Stimulated activated CD8-positive, alpha-beta memory T cell treated with anti-CD3 and anti-CD28 coated beads, Interleukin-2, amount 100 ng/mL, for 1 hour (primary cell): ENCODE measurements at places on chromosomes 13 and 19.
A peak's percentile ranks its signal among the peaks of the same experiment; 100 is the strongest.

DNA sequence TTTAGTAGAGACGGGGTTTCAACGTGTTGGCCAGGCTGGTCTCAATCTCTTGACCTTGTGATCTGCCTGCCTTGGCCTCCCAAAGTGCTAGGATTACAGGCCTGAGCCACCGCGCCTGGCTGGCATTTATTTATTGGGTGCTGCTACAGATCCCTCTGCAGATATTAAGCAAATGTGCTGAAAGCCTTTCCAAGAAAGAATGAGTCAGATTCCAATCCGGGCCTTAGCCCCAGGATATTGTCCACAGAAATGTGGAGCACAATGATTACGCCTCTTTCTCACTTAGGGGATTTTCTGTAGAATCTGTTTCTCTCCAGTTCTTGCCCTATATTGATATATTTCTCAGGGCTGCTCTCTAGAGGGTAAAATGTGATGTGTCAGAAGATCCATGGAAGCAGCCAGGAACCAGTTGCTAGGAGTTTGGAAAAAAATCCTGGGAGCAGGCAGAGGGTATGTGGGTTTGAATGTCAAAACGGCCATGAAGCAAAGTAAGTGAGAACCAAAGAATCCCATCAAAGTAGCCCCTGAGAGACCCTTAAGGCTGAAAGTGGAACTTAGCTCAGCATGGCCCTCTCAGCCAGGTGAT is 24.8 kb upstream of the IGFL4 start:
- DNase-seq, result no peak

GRCh38 chr19:29292153-29292552 is 79.2 kb upstream of the UQCRFS1 start:
- DNase-seq, result no peak

DNA sequence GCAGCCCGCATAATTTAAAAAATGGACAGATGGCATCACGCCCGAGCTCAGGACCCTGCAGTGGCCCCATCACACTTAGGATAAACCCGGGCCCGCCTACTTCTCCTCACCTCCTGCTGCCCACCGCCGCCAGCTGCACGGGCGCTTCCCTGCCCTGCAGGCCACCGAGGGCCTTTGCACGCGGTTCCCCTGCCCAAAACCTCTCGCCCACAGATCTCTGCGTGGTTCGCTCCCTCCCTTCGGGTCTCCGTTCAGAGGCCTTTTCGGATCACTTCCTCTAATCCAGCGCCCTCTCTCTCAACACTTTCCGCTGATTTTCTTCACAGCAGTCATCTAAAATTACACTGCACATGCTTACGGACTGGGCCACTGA is 1.8 kb downstream of the SHISA7 start:
- DNase-seq, result no peak

- no peak for DNase-seq
Observed at GRCh38 chr13:68261105-68261504, 1031.0 kb upstream of the PCDH9 start.

DNA sequence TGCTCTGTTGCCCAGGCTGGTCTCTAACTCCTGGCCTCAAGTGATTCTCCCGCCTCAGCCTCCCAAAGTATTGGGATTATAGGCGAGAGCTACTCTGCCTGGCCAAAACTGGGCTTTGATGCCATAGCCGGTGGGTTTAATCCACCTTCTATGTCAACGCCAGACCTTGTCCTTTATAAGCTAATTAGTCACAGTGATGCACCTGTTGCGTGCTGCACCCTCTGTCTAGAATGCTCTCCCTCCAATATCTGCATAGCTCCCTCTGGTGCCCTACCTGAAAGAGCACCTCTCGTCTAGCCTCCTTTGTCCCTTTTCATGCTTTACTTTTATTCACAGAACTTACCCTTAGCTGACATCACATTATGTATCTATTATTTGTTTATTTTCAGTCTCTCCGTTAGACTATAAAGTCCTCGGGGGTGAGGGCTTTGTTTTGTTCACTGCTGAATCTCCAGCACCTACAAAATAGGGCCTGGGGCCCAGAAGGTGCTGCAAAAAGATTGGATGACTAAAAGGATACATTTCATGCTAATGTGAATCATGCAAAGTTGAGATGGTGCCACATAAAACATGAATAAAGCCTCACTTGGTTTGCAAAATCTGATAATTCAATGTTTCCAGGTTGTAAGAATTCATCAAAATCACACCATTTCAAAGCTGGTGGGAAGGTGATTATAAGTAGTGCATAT is 148.1 kb downstream of the USP12 start:
- no peak for DNase-seq

GRCh38 chr13:23903906-23904280 is 6.6 kb upstream of the C1QTNF9B start:
- no peak for DNase-seq

- DNase-seq, result no peak
Observed at GRCh38 chr13:110625771-110626321, 10.5 kb downstream of the NAXD start.

DNA sequence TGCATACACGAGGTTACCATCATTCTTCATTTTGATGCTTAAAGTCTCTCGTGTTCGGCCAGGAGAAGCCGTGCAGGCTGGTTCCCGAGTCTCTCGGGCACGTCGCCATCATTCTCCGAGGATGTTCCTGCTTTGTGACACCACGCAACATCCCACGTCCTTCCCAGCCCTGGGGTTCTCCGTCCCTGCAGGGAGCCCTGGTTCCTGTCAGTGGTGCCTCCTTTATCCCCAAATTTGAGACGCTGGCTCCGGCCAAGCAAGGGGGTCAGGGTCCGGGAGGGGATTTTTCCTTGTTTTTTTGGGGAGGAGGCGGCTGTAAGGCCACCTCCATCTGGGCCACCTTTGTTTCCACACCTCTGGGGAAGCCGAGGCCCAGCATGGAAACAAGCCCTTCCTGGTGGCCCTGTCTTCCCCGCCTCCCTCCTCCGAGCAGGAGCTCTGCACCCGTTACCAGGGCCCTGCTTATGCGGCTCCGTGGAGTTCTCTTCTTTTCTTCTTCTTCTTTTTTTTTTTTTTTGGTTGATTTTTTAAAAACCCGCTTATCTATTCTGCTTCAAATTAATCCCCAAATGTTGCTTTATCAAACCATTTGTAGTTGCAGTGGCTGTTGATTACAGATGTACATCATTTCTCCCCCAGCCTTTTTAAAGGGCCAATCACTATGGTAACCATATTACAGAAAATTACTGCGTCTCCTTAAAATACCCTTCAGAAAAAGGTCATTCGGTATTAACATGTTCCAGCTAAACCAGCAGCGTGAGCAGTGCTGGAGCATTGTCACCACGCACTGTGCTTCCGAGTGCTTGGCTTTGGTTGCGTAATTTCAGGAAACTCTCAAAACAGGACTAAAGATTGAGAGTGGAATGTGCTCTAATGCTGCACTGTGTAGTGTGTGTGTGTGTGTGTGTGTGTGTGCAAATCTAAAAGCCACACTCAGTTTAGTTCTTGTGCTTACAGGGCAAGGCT is 50.4 kb downstream of the TEX29 start:
- DNase-seq, result no peak

GRCh38 chr19:48844472-48844871 is 8.2 kb upstream of the HSD17B14 start:
- no peak for DNase-seq

- no peak for DNase-seq
Observed at GRCh38 chr19:35002037-35002535, 2.0 kb downstream of the GRAMD1A start.

- DNase-seq, result no peak
Observed at GRCh38 chr13:107516517-107516916, 698.8 kb downstream of the LIG4 start.

DNA sequence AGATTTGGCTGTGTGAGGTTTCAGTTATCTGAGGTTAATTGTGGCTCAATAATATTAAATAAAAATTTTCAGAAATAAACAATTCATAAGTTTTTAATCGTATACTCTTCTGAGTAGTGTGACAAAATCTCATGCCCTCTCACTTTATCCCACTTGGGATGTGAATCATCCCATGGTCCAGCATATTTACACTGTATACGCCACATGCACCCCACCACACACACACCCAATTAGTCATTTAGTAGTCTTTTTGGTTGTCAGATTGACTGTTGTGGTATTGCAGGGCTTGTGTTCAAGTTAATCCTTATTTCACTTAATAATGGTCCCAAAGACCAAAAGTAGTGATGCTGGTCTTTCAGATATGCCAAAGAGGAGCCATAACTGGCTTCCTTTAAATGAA is 66.4 kb upstream of the PCDH9 start:
- DNase-seq, result no peak

DNA sequence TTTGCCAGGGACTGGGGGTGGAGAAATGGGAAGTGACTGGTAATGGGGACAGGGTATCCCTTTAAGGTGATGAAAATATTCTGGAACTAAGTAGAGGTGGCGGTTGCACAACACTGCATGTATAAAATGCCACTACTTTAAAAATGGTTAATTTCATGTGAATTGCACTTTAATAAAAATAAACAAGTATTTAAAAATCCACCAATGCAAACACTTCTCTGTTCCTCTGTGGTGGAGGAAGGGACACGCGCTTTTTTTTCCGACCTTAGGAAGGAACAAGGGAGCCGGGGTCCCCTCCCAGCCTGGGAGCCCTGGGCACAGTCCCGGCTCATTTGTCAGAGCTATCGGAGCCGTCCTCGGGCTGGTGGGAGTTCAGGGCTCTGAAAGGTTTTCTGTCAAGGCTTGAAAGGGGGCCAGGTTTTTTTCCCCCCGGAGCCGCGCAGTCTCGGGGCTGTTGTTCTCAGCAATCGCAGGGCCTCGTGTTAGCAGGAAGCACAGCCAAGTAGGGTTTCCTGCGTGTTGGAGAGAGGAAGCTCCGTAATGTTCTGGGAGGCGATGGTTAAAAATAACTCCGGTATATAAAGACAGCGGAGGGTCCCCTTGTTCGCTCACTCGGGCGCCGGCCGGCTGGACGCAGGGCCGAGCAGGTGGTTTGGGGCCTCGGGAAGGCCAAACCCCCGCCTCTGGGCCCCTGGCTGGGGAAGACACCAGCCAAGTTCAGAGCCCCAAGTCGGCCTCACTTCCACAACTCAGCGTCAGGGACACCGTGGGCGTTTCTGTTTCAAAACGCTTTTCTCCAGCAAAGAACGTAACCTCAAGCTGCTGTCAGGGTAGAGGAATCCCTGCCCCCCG is 41.2 kb upstream of the KLF2 start:
- peak; percentile 20 for DNase-seq

DNA sequence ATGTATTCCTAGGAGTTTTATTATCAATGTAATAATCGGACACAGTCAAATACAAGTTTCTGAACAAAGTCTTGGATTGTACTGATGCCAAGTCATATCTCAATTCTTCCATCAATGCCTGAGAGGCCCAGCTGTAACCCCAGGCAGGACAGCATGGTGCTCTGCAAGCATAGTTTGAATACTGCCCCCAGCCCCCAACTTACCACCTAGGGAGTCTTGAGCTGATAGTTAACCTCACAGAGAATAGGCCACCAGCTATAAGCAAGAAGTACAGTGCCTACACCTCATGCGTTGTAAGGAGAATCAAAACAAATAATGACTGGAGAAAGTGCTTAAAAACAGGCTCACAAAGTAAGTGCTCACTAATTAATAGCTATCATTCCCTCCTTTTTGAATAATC is 2.7 kb downstream of the PROSER1 start:
- DNase-seq, result no peak

- DNase-seq, result no peak
Observed at GRCh38 chr19:50749490-50749889, 20.8 kb upstream of the GPR32 start.

DNA sequence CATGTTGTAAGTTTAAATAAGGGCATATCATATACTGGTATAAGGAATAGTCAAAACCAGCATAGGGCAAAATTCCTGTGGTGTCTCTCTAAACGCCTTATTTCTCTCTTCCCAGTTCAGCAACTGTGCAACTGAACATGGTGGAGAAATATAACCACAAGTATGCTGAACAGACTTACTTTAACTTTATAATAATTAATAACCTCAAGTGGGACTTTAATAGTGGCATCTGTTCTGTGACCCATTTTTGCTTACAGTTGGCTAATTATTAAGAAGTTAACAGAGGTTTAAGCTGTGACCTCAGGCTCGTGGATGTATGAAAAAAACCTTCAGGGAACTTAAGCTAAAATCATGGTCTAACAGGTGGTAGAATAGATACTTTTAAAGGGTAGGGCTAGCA is 54.3 kb downstream of the MICU2 start:
- DNase-seq, result no peak

DNA sequence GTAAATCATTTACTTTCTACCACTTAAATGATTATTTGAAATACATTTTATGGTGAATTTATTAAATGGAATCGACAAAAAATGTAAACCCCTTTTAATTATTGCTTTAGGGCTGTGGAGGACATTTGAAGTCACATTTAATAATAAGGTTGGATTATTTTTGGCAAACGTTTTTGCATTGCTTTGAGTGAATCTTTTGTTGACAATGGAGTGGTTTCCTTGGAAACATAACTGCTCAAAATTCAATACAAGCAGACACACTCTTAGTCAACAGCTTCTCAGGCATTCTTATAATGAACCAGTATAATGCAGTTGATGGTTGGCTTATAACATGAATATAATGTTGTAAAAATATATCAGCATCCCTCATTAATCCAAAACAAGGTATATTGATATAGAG is 104.7 kb downstream of the DCLK1 start:
- DNase-seq, result no peak

DNA sequence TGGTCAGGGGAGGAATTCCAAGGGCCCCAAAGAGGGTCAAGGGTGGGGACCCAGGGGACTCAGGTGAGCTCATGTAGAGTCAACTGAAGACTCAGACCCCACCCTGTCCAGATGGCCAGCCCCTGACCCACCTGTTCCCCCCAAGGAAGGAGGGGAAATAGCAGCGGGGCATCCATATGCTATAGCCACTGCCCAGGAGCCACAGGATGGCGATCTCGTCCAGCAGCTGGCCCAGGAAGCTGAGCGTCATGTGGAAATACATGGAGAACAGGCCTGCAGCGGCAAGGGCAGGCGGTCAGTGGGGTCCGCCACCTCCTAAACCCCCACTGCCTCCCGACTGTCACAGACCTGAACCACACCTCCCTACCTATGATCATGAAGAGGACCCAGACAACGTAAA is 21.4 kb downstream of the ACER1 start:
- DNase-seq, result no peak

DNA sequence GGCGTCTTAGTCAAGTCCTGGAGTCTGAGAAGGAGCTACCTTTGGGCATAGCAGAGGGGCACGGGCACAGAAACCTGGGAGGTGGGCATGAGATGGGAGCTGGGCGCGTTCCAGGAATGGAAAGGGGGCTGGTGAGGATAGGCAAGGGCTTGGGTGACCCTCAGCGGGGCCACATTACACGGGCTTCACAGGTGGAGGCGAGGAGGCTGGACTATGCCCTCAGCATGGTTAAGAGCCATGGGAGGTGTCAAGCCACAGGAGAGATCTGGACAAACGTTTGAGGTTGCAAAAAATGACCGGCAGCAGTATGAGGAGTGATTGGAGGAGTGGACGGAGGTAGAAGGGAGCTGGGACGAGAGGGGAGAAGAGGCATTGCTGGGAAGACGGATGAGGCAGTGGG is 21.5 kb downstream of the NECTIN2 start:
- no peak for DNase-seq

- no peak for DNase-seq
Observed at GRCh38 chr13:85601526-85601925, 197.7 kb downstream of the SLITRK6 start.

GRCh38 chr13:101949681-101950080 is 452.2 kb downstream of the FGF14 start:
- no peak for DNase-seq

- DNase-seq, result no peak
Observed at GRCh38 chr19:5927441-5927821, 13.4 kb downstream of the CAPS start.
